ENCODE measurements at places on chromosomes 5 and 9.

DNA sequence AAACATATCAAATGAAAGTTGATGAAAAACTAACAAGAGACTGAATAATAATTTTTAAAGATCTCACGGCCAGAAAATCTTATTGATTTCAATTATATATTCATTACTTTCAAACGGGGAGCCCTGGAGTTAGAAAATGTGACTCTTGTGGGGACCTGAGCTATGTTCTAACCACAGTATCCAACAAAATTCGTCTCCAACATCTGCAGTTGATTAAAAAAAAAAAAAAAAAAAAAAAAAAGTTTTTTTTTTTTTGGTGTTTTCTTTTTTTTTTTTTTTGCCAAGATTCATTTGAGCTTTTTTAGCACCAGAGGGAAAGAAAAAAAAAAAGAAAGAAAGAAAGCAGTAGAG is 144.3 kb upstream of the PIK3R1 start:
- DNase-seq, result no peak

- DNase-seq, result no peak
Measured at GRCh38 chr5:15560421-15560820, 60.4 kb downstream of the FBXL7 start.

DNA sequence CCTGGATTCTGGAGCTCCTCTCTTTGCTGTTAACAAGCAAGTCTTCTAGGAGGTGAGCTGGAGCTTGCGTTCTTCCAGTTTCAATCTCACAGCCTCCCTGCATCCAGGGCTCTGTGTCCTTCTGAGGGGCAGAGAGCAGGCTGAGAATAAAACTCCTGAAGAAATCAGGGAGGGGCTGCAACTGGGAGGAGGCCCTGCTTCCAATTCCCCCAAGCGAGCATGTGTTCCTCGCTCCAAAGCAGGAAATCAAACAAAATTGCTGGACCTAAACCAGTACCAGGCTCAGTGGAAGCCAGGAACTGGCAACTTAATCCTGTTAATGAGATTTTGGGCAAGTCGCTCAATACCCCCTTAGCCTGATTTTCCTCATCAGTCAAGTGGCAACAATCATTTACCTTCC is 181.8 kb downstream of the ASTN2 start:
- no peak for DNase-seq

GRCh38 chr5:112583166-112583565 is 154.5 kb upstream of the APC start:
- no peak for DNase-seq

DNA sequence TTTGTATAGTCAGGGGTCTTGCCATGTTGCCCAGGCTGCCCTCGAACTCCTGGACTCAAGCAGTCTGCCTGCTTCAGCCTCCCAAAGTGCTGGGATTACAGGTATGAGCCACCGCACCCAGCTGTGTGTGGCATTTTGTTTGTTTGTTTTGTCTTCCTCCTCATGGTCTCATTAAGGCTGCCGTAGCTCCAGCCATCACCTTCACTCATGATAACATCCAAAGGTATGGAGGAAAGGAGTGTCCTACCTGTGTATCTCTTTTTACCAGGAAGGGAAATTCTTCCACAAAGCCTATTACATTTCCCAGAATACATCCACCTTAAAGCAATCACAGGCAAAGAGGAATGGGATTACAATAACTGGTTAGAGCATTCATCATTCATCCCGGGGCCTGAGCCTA is 27.2 kb downstream of the LSM11 start:
- DNase-seq, result no peak

DNA sequence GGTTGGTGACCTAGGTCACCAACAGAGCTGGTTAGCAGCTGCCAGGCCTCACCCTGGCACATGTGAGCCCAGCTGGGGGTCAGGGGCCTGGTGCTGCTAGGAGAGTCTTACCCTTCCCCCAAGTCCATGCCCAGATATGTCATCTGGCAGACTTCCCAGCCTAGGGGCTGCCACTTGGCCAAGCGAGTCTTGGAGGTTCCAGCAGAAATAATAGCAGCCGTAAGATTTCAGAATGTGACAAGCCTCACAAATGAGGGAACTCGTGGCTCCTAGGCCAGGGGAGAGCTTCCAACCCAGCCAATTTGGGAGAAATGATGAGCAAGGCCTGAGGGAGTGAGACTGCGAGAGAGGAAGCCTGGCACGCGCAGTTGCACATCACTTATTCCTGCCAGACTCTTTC is 11.1 kb downstream of the URM1 start:
- DNase-seq, result no peak

GRCh38 chr9:127264462-127265219 is at the start of gene GARNL3:
TSS of gene GARNL3 (plus strand) at chr9:127264774. CDS start at chr9:127264878, 104 bp downstream.
- DNase-seq, result no peak

All from memory B cell (primary cell).